Amygdala (tissue), 56 donors: ENCODE measurements at places on chromosomes 11 and 22.

- DNase-seq = no peak
Observed at GRCh38 chr11:13334034-13334786, 56.6 kb downstream of the BMAL1 start.

- no peak for DNase-seq
Observed at GRCh38 chr11:62315431-62315830, 16.6 kb upstream of the SCGB1D4 start.

GRCh38 chr22:16781074-16781763 is 44.0 kb downstream of the XKR3 start:
- DNase-seq = no peak

- no peak for DNase-seq
Observed at GRCh38 chr22:38649841-38650522, 6.2 kb downstream of the FAM227A start.

DNA sequence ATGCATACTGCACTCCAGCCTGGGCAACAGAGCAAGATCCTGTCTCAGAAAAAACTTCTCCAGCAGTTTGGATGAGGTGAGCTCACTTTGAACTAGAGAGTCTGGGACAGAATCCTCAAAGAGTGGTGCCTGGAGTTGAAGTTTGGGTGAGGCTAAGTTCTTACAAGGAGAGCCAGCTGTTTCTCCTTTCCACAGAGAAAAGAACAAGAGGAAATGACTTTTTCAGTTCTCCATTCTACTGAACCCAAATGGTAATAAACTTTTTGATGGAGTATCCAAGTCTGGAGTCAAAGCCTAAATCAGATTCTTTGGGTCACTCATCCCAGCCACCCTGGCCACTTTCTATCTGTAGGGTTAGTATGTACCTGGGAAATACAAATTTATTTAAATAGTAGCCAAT is 102.7 kb downstream of the TRAF6 start:
- DNase-seq = no peak

GRCh38 chr11:126304457-126305075 is 706 bp downstream of the DCPS start:
- DNase-seq = no peak

GRCh38 chr22:25120761-25121212 is 78.9 kb upstream of the CRYBB3 start:
- no peak for DNase-seq

- no peak for DNase-seq
Observed at GRCh38 chr11:13576995-13577394, 81.2 kb upstream of the PTH start.

DNA sequence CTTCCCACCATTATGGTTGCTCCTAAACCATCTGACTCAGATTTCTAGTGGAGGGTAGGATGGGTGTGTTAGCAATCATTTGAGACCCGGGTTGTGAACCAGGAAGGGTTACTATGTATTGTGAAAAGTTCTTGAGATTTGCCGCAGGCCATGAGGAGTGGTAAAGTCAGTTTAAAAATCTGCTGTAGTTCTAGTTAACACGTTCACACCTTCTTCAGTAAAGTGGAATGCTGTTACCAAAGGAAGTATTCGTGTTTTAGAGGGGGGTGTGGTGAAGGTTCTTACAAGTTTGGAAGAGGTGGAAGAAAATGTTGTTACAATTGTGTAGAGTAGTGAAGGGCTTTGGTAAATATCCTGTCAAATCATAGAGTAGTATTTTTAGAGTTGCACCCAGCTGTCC is 2.6 kb downstream of the MTMR3 start:
- no peak for DNase-seq

DNA sequence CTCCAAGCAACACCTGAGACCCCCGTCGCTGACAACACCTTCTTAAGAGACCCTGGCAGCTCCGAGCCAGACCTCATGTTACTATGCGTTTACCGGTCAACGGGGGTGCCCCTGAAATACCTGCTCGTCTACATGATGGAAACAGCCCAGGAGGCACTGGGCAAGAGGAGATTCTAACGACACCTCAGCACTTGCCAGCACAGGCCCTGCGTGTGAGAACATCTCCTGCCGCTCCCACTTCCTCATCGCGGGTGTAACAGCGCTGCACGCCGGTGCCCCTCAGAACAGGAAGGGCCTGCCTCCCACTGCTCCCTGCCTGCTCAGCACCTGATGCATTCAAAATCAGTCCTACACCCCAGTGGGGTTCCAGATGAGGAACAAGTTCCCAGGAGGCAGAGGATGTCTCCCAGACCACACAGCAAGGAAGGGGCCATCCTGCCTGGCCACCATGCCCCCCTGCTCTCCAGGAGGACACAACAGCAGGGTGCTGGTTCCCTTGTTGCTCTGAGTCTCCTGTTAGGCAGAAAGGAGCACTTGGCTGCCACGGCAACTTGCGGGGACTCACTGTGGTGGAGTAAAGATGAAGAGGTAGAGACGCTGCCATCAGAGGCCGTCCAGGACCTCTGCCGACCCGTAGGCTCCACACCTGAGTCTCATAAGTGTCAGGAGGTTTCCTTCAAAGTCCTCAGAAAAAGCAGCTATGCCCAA is 2.1 kb downstream of the TOLLIP start:
- DNase-seq = no peak

DNA sequence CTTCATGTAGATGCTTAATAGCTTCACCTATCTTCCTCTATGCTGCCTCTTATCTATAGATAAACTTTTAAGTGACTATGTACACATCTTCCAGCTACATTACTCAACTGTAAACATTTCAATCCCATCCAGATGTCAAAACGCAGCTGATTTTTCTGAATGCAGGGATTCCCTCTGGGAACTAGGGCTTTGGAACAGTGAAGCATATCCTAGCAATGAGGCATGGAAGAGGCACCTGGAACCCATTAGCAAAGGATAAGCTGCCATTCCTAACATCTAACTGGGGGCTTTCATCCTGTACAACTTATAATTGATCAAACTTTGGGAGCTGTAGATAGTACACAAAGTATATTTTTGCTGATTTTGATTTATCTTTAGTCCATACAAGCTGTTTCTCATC is 40.8 kb upstream of the OPCML start:
- no peak for DNase-seq

DNA sequence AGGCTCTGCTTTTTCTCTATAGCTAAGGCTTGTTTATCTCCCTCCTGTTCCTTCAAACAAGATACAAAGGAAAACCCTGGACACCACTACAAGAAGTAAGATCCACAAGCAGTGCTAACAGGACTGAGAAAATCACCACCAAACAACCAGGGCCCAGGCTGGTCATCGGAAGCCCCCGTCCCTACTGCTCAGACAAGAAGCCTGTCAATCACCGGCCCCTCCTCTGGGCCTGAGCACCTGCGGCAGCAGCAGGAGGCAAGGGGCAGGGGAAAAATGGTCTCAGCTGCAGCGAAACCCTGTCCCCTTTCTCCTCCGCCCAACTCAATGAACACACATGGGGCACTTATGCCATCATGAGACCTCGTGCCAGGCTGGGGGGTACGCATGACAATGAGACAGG is 155.2 kb downstream of the CEP164 start:
- DNase-seq = no peak

DNA sequence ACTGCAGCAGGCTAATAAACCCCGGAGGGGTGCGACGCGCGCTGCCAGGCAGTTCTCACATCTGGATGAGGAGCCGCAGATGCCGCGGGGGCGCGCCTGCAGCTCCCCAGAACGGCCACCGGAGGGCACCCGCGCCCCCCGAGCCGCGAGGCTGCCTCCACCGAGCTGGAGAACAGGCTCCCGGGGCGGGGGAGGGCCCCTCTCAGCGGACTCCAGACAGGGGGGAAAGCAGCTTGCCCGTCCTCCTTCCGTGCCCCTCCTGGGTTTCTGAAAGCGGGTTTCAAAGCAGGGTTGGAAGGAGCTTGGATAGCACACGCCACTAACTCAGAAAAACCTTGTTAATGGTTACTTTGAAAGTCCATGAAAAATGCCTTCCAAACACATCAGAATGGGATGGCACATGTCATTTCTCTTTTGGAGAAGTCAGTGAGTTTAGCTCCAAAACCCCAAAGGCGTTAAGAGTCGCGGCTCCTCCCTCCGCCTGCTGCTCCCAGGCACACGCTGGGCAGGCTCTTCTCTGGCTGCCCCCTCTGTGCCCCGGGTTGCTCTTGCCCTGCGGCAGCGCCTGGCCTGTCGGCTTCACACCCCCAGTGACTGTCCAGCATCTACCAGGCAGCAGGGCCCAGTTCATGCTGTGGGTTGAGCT is 317.8 kb downstream of the NTM start:
- DNase-seq = no peak

DNA sequence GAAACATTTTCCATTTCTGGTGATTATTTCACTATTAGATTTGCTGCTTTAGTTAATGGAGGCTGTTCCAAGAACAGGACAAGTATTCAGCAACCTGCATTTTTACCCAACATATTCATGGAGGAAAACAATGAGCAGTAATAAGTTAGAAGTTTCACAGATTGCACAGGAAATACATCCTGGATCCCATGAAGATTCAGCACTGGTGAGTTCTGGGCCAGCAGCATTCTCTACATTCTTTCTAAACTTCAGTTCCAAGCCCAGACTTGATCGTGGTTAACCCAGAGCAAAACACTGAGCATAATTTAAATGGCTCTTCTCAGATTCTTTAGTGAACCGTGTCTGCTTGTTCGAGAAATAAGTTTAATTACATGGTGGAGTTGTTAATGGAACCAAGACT is 3.8 kb downstream of the FJX1 start:
- no peak for DNase-seq

DNA sequence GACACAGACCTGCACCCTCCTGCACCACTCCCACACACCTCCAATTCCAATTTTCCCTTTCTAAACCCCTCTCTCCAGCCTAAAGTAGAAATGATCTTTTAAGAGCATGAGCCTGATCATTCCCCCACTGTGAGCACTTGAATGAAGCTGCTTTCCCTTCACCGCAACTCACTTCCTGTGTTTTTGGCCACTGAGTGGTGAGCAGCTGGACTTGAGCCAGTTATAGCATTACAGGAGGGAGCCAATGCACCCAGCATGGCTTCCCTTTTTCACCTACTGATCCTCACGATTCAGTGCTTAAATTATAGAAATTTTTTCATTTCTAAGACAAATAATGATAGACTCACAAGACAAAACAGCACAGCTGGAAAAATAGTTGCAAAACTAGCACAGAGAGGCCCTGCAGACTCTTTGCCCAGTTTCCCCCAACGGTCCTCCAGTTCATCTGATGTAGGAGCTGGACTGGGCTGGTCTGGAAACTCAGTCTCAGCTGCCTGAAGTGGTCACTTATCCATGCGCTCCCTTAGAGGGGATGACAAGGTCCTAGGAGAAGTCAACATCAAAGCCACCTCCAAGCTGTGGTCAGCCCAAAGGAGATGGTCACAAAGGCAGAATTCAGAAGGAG is 9.7 kb upstream of the APOL4 start:
- no peak for DNase-seq

DNA sequence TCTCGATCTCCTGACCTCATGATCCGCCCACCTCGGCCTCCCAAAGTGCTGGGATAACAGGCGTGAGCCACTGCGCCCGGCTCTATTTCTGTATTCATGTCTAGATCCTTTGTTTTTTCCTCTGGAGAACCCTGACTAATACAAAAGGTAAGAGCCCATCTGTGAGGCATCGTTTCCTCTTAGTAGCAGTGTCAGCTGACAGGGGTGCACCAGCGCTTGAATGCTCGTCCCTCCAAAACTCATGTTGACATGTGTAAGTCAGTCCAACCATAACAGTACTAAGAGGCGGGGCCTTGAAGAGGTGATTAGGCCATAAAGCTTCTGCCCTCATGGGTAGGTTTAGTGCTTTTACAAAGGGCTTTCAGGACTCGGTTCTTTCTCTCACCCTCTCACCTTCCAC is 470.1 kb upstream of the B3GAT1 start:
- no peak for DNase-seq

GRCh38 chr11:12131943-12132789 is 21.8 kb downstream of the MICAL2 start:
- no peak for DNase-seq

DNA sequence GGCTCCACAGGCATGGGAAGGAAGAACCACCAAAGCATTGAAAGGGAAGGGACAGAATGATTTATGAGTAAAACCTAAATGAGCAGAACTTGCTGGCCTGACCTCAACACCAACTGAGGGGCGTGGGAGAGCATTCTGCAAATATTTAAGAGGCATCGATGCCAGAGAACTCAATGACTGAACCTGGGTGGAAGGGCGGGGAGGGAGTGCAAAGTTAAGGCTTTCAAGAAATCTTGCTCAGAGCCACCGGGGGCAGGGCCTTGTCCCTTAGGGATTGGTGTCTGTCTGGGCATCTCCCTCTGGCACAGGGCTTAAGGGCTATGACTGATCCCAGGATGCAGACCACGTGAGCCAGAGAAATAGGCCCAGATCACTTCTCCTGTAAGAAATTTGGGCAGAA is 137.1 kb downstream of the ADAMTS15 start:
- no peak for DNase-seq

- no peak for DNase-seq
Observed at GRCh38 chr11:35748644-35749043, 86.1 kb downstream of the TRIM44 start.

DNA sequence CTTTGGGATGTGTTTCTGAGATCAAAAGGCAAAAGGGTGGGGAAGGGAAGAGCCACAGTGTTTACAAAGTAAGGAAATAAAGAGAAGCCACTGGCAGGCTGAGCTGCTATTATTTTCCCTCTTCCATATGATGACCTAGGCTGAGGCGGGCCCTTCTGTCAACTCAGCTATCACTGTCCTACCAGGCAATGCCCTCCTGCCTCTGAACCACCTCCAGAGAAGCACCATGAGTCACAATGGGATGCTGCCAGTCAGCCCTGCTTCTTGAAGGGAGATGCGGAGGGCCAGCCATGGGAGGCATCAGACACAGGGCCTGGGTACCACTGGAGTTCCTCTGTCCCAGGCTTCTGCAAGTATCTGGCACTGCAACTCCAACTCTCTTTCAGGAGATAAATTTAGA is 107.9 kb upstream of the BID start:
- DNase-seq = no peak

DNA sequence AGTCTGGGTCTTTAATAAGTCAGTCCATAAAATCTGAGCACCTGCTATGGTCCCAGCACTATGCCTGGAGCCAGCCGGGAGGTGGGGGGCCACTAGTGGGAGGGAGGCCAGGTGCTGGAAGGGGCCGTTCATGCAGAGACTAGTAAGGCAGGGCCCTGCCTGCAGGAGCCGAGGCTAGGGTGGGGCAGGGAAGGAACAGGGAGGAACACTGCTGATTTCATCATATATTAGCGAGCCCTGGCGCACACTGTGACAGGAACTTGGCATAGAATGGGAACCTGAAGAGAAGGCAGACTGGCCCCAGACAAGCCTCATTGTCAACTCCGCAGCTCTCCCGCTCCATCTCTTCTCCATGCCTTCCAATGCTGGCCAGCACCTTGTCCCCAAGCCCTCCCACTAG is 7.1 kb downstream of the VSIG10L2 start:
- no peak for DNase-seq
